ENCODE measurements at places on chromosomes 4 and X.

GRCh38 chr4:73194064-73194463, 64.5 kb downstream of the ANKRD17 start:
- no peak for DNase-seq

DNA sequence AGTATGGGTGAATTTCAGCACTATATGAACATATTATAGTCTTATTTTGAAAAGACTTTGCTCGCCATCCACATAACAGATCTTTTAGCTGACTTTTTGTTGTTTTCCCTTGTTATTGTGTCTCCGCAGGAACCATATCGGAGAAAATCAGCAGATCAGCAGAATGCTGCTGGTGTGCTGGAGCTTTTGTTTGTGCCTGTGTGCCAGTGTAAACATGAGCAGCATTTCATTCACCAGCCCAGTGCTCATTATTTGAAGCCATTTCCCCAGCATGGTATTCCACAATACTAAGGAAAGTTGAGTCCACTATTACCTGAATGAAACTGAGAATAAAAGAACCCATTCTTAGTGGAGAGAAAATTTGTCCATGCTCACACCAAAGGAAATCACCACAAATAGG, 261.8 kb upstream of the ARX start:
- DNase-seq, result peak; percentile 0

- DNase-seq, result no peak
These were observed 277.5 kb downstream of the IL15 start for GRCh38 chr4:141913928-141914327.

GRCh38 chr4:25656031-25656430, 380 bp downstream of the SLC34A2 start:
- no peak for DNase-seq

DNA sequence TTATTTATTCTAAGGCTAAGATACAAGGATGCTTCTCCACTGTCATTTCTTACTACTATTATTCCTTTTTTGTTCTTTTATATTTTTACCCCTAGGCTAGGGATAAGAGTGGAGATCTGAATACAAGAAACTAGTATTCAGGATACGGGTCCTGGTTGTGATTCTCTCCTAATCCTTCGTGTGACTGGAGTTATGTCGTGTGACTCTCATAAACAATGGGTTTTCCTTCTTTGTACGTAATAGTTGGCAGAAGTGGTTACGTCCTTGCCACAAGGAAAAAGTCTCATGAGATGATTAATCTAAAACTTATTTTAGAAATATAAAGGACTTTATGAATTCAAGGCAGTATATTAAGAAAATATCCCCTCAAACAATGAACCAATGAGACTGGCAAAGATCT, 497.2 kb upstream of the FAM241A start:
- DNase-seq, result no peak

Data from neuronal stem cell (in vitro differentiated cells).